ENCODE measurements at places on chromosomes 1 and 21.

DNA sequence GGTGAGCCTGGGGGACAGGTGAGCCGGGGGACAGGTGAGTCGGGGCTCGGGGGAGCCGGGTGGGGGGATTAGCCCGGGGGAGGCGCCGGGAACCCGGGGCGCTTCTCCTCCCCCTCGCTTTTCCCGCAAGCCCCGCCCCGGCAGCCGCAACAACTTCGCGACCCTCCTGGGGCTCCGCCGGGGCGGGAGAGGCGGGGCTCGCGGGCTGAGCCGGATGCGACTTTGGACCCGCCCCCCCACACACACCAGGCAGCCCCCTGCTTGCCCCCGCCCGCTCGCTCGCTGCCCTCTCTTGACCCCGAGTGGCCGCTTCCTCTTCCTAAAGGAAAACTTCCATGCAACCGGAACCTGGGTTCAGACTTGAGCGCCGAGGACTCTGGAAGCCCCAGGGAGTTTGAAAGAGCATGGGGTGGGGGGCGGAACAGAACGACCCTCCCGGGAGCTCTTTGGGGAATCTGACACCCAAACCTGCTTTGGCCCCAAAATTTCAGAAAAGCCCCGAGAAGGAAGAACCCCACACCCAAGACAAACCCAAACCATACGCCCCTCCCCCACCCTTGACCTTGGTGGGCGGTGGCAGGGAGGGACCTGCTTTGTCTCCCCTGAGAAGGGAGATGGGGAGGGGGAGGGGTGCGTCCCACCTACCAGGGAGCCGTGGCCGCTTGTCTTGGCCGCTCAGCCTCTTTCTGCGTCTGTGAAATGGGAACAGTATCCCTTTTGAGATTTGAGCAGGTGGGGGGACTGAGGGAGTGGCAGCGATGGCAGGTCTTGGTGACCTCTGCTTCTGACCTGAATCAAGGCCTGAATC is 550 bp downstream of the ARHGEF16 start:
- DNase-seq = peak; percentile 53

DNA sequence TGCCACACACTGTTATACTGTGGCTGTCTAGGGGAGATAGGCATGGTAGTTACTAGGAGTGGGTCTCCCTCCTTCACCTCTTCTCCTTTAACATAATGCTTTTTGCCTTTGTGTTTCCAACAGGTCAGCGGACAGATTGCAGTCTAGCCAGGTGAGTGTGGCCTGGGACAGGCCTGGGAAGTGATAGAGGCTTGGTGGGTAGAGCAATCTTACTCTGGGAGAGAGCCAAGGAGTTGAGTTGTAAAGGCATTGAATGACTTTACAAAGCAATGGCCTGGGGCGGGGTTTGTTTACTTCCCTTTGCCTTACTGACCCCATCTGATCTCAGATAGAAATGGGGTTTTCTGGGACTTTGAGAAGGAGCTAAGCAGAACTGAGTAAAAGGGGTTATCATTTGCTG is 51.0 kb upstream of the IKBKE start:
- DNase-seq = peak; percentile 59

GRCh38 chr1:51301152-51301843 is 29.1 kb downstream of the TTC39A start:
- no peak for DNase-seq

DNA sequence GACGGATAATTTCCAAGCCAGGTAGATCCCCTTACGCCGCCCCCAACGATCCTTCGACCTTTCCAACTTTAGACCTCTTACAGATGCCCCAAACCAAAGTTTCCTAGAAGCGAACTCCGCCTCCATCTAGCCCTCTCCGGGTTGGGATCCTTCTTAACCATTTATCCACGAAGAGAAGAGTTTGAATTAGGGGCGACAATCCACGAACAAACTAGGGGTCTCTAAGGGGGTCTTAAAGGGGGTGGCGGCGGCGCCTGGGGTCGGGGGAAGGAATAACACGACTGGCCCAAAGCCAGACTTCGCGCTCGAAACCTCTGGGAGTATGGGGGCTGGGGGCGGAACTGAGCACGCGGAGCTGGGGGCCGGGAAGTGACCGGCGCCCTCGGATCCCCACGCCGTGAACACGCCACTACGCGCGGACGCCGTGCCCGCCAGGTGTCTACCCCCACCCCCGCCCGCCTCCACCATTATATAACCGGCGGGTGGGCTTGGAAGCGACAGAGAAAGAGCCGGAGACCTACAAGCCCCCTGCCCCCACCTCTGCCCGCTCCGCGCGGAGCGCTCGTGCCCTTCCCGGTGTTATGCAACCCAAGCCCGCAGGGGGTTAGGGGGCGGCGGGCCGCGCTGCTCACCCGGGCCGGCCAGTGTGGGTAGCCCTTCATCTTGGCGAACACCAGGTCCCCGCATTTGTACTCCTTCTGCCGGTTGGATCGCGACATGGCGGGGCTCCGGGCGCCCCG is 594 bp downstream of the HDGF start:
- peak; percentile 61 for DNase-seq

DNA sequence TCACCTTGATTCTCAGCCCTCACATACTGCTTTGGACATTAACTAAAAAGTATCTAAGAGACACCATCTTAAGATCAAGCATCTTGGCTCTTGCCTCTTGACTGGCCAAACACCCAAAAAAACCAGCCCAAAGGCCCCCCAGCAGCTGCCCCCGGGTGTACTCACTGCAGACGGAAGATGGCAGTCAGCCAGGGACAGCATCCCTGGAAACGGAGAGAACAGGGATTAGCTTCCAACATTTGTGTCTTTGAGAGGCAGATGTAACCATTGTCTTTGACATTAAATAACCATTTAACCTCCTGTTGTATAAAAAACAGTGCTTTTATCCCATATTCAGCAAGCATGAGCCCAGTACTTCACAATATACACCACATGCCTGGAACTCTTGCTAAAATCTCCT is 11.3 kb downstream of the TMEM63A start:
- DNase-seq = no peak

DNA sequence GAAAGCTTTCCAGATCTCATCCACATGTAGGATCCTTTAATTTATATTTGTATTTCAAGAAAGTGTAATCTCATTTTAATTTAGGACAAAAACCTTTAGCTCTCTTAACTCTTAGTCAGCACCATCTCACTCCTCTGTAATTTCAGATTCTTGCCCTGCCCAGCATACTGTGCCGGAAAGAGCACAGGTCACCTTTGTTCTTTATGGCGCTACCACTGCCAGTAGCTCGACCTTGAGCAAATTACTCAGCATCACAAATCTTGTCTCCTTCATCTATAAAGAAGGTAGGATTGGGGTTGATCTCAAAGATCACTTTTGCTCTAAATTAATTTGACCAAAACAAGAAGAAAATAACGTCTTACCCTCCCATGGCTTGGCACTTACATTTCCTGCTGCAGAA is 56.1 kb upstream of the ZC3H11B start:
- no peak for DNase-seq

GRCh38 chr1:19698181-19698580 is 33.5 kb downstream of the HTR6 start:
- DNase-seq = no peak

DNA sequence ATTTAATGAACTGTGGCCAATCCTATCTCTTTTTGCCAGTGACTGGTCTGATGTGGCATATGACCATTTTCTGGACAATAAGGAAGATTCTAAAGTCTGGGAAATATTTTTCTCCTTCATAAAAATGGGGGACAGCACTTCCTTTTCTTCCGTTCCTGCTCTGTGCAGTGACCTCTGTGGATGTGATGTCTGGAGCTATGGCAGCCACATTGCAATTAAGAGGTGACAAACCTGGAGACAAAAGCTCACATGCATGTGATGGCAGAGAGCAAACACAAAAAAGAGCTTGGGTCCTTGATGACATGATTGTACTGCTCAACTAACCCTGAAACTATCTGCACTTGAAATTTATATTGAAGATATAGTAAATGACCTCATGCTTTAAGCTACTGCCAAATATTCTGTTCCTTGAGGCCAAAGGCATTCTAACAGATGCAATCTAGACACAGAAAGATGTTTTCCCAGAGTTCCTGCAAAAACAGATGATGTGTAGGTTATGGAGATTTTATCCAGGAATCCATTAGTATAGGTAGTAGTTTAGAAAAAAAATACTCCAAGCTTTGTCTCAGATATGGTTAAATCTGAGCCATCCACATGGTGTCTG is 2.2 kb upstream of the MAGI3 start:
- DNase-seq = no peak

- peak; percentile 62 for DNase-seq
Measured at GRCh38 chr1:179105393-179105792, 23.5 kb downstream of the TOR3A start.

- no peak for DNase-seq
Measured at GRCh38 chr1:90012300-90012699, 17.4 kb downstream of the ZNF326 start.

GRCh38 chr1:207798847-207799246 is 47.0 kb downstream of the CD46 start:
- DNase-seq = no peak

- DNase-seq = no peak
Measured at GRCh38 chr1:175783126-175783722, 39.8 kb upstream of the TNR start.

DNA sequence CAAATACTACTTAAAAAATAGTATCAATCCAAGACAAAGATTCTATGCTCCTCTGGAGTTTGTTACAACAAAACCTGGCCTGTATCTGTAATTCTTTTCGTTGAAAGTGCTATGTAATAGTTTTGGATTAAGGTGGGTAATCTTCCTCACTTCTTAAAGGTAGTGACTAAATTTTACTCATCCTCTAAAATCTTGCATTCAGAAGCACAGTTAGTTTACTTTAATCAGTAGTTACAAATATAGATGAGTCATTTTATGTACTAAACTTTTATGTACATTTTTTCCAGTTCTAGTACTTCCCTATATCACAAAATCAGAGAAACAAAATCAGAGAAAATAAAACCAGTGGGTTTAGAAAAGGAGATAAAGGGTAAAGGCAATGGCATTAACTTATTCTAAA is 51.3 kb downstream of the ZNHIT6 start:
- DNase-seq = no peak

DNA sequence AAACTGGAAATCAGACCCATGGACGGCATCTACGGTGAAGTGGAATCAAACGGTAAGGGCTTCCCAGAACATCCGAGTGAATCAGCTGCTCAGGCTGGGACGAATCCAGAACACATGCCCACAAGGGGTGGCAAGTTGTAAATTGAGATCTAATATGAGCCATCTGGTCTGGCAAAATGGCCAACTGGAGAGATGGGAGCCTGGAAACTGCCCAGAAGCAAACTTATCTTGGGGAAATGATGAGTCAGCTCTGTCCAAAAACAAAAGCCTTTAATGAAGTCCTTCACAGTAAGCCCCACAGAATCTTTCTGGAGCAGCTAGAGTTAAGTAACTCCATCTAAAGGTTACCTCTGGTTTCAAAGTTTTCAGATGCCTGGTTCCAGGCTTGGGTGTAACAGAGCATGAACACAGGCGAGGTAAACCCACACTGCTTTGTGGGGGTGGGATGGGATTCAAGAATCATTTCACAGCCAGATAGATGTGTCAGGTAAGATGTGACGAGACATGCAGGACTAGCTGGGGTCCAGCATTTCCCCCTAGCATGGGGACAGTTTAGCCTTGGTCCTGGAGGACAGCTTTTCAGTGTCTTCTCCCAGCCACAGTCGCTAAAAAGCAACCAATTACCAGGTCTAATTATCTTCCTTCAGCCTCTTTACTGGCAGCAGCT is 10.5 kb upstream of the SRP9 start:
- peak; percentile 54 for DNase-seq

DNA sequence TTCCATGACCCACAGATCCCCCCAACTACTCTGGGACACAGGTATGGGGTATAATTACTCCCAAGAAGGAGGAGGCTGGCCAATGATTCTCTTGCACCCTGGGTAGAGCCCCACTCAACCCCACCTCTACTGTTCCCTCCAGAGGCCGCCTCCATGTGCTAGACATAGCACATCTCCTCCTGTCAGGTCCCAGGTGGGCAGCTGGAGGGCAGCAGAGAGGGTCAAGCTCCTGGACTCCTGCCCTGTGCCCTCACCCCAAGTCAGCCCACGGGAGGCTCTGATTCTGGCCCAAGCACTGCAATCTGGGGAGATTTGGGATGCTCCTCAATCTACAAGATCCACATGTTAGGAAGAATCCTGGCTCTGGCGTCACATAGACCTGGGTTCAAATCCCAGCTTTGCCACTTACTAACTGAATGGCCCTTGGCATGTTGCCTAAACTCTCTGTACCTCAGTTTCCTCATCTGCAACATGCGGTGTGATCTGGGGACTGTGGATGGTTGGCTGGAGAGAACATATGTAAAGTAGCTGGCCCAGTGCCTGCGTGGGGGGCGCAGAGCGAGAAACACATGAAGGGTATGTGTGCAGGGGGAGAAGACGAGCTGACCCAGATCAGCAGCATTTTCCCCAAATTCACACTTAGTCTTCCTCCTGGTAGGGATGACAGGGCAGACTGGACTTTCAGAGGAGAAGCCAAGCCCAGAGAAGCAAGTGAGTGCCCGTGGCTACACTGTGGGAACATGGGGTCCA is 23.2 kb downstream of the TNNT2 start:
- no peak for DNase-seq

DNA sequence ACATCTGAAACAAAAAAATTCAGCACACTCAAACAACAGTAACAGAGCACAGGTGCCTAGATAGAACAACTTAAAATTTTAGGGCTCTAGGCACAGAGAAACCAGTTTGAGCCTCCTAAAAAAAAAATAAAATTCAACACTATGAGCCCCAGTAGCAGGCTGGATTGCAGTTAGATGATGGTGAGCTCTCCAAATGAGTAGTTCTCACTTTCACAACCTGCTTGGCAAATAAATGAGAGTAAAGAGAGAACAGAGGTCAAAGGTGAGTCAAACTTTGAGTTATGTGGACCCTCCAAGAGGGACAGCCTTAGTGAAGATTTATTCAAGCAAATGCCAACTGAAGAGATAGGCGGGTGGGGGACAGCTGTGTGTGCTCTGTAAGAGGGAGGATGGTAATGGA is 3.6 kb downstream of the BEND5 start:
- no peak for DNase-seq

DNA sequence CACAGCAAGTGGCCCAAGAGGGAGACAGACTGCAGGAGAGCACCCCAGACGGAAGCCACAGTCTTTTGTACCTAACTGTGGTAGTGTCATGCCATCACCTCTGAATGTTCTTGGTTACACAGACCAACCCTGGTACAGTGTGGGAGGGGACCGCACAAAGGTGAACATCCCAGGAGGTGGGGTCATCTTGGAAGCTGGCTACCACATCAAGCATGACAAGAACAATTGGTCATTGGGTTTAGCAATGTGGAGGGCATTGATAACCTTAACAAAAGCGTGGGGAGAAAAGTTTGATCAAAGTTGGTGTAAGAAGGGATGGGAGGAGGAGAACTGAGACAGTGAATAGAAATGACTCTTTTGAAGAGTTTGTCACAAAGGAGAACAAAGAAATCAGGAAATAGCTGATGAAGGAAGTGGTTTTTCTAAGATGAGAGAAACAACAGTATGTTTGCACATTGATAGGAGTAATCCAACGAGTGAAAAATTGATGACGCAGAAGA is 87.1 kb upstream of the CACNA1E start:
- no peak for DNase-seq

- peak; percentile 67 for DNase-seq
Measured at GRCh38 chr1:17109892-17110554, 9.2 kb downstream of the PADI2 start.

- no peak for DNase-seq
Measured at GRCh38 chr1:30719406-30720270, 3.7 kb downstream of the MATN1 start.

- DNase-seq = no peak
Measured at GRCh38 chr1:7893529-7894180, 40.8 kb upstream of the UTS2 start.
